Fibroblast of pulmonary artery (primary cell): ENCODE measurements at places on chromosomes 1 and 21.

GRCh38 chr1:168243636-168244212, 17.9 kb downstream of the SFT2D2 start:
- no peak for DNase-seq

- no peak for DNase-seq
Measured at GRCh38 chr1:25989440-25990234, 8.2 kb downstream of the PAFAH2 start.

DNA sequence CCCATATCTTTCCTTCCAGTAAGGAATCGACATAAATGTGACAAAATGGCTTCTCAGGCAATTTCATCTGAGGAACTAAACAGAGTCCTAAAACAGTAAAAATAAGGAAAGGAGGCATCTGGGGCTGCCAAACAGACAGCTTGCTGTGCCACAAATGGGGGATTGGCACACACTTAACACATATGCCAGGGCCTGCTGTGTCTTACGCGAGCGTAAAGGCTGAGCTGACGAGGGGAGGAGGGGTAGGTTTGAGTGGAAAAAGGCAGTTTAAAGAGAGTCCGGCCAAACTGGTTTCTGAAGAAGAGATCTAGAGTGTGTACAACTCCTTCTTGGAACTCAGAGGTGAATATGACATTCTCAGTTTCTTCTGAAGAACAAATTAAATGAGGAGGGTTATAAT, 244.1 kb upstream of the MAP1LC3C start:
- no peak for DNase-seq

GRCh38 chr1:161158316-161159010, 837 bp upstream of the USP21 start:
- no peak for DNase-seq

GRCh38 chr1:156836041-156836654, 19.5 kb upstream of the SH2D2A start:
- no peak for DNase-seq

GRCh38 chr1:70737125-70737524, 310.5 kb downstream of the PTGER3 start:
- DNase-seq = no peak

DNA sequence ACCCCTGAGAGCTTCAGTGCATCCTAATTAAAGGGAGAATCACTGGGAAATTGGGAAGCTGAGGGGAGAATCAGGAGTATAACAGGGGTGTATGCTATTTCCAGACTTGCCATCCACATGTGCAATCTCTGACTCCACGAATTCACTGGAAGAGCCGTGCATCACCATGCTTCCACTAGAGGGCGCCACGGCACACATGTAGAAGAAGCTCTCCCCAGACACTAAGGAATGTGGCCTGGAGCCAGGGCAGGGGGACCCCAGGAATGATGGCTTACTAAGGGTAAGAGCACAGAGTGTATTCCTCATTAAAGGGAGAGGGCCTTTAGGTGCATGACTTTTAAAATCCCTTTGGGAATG, 81.5 kb downstream of the ABCA4 start:
- peak; percentile 84 for DNase-seq

GRCh38 chr21:45804809-45805313, 161.3 kb downstream of the PCBP3 start:
- DNase-seq = no peak

- no peak for DNase-seq
Measured at GRCh38 chr1:94336991-94337390, 81.2 kb upstream of the ABCD3 start.

DNA sequence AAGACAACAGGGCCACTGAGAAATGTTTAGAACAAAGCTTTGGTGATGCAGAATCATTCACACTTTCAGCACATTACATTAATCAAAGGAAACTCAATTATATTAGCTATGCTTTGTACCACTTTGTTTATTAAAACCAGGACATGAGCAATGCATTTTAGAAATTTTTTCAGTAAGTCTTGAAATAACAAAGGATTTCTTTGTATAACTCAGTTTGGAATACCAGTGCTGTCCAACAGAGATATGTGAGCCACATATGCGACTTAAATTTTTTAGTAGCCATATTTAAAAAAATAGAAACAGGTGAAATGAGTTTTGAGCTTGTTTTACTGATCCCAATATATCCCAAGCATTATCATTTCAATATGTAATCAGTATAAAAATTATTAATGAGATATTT, 18.8 kb upstream of the F3 start:
- DNase-seq = no peak

DNA sequence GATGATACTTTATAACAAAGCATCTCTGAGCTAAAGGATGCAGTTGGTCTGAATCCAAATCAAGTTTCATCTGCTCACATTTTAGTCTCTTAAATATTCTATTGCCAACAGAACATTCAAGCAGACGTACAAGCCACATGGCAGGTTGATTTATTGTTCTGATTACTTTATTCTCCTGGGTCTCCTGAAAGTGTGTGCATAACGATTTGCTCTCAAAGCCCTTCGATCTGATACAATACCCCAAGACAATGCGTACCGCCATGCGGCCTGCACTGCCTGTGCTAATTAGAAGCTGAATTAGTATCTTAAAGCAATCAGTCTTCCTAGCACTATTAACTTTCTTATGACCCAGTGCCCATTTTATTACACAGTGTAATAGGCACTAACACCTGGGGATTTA, 56.9 kb downstream of the FHAD1 start:
- DNase-seq = no peak

DNA sequence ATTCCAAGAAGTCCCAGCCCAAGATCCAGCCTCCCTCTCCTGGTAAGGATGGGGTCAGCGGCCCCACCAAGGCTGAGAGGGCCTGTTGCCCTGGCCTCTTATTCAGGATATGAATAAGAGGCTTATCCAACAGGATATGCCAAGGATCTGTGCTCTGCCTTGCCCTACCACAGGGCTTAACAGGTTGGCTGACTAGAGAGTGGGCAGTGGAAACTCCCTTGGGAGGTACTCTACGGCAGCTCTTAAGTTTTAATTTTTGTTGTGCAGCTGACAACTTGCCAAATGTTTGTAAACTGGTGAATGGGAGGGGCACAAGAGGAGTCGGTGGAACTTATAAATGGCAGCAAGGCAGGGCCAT, 16.5 kb upstream of the PIGV start:
- no peak for DNase-seq

DNA sequence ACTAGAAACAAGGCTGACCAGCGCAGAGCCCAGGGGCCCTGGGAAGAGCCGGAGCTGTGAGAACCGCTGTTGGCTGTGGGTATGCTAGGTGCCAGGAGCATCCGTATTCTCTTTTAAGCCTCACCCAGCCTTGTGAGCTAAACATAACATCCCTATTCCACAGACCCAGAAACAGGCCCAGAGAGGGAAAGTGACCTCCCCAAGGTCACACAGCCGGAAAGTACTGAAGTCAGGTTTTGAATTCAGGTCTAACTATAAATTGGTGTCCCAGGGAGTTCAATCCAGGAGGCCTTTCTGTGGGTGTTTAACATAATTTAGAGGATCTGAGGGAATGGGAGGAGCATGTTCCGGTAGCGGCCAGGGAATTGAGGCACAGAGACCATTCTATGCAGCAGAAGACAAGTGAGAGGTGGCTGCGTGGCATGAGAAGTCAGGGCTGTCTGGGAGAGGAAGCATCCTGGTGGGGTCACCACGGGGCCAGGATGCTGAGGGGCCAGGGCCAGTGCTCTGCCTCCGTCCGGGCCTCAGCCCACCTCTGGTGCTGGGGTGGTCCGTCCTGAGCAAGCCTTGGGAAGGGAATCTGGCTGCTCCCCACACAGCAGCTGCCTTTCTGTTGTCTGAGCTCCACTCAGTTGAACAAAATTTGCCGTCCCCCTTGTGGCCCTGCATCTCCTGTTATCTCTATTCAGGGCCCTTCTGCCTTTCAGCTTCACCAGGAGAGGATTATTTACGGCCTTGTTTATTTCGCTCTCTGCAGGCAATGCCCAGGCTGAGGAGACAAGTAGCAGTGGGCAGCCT, 338.8 kb upstream of the VAMP3 start:
- no peak for DNase-seq

DNA sequence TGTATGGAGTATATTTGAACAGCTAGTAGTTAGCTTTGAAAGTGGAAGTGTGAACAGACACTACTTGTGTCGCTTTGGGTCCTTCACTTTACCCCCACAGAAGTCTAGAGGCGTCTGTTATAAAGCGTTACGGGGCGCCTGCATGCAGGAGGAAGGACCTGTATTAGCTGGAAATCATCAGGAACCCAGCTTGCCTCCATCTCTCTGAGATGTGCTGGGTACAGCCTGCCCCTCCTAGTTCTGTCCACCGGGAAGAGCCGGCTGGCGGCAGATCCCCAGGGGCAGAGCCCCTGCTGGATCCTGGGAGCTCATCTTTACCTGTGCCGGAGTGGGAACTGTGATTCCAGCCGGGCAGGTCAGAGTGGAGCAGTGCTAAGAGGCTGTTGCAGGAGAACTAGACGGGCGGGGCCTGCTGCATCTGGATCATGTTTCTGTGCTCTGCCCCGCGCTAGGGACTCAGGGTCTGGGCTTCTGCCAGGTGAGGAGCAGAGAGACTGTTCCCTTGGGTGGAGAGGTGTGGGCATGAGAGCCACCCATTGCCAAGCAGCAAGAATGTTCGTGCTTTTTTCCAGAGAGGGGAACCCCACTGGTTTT, 22.3 kb upstream of the SPSB1 start:
- no peak for DNase-seq

GRCh38 chr1:24599265-24599664, 43.4 kb downstream of the NCMAP start:
- no peak for DNase-seq

DNA sequence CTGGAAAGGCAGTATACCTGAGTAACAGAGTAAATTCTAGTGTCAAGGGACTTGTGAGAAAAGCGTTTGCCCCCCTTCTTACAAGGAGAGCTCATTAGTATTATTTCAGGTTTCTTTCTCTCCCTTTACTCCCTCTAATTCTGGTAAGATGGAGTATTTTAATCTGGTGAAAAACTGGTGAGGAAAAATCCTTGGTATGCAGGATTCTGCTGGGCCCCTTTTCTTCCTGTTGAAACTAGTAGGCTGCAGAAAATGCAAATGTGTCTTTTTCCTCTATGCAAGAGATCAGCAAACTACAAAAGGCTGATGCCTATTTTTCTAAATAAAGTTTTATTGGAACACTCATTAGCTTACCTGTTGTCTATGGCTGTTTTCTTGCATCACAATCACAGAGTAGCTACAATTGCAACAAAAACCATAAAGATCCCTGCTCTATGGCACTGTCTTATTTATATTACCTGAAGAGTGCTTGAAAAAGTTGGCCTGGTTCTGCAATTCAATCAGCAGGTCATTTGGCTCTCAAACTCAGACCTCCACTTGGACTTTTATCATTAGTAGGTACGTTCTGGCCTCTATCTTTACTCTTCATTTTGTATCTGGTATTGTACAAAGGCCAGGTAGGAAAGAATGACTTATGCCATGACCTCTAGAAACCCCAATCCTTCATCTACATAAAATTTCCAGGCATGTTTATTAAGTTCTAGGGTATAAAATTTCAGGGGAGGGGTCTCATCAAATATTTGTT, 109.6 kb downstream of the AKT3 start:
- peak; percentile 37 for DNase-seq
